Stimulated activated CD8-positive, alpha-beta memory T cell treated with anti-CD3 and anti-CD28 coated beads, Interleukin-12 subunit alpha, Interleukin-12 subunit beta, amount 100 ng/mL, for 4 hours (primary cell): ENCODE measurements at places on chromosomes 1 and 21.
A peak's percentile ranks its signal among the peaks of the same experiment; 100 is the strongest.

- DNase-seq = no peak
These were observed 2.8 kb downstream of the LAPTM5 start for GRCh38 chr1:30754684-30755171.

GRCh38 chr1:217528271-217528670 lies 102.6 kb downstream of the GPATCH2 start:
- DNase-seq = no peak

GRCh38 chr1:184535191-184535970 lies 148.6 kb downstream of the C1orf21 start:
- DNase-seq = no peak

DNA sequence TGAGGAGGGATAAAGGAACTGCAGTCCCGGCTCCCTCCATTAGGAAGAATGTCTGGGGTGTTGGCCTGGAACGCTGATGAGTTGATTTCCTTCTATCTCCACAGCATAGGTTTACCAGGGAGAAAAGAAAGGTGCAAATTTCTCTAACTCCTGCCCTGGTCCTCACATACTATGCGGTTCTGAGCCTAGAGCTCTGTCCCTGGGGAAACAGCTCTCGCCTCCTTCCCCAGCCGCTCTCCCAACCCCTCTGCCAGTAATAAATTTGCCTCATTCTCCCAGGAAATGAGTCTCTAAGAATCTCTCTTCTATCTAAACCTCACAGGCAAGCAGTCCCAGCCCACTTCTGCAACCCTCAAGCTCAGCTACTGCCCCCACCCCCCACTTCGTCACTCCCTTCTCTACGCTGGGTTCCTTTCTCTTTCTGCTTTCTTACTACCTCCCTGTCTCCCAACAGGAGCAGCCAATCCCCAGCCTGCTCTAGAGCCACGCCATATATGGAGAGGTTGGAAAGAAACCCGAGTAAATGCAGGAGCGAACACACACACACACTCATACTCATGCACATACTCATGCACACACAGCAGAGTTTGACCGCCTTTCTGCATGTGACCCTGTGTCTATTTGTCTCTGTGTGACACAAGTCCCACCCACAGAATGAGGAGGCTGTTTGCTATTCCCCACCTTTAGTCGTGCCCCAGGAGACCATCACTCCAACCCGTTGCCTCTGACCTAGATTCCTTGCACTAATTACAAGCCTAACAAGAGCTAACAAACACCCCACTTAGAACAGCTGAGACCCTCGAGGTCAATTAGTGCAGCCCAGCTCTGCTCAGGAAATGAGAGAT lies 13.4 kb downstream of the PLEKHO1 start:
- DNase-seq = no peak

DNA sequence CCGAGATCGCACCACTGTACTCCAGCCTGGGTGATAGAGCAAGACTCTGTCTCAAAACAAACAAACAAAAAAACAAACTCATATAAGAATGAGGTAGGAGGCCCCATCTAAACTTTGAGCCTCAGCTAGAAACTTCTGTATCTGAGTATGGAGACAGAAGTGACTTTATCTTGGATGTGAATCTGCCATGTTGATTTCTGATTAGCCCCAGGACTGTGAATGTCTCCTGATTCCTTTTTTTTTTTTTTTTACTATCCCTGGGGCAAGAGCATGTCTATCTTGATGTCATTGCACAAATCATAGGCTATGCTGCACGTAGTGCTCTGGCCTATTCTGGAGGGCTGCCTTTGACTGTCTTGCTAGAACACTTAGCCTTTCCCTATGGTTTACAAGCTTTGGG lies 211.0 kb downstream of the PTPRU start:
- DNase-seq = no peak

- no peak for DNase-seq
These were observed 642 bp upstream of the NT5C1A start for GRCh38 chr1:39672551-39672947.

DNA sequence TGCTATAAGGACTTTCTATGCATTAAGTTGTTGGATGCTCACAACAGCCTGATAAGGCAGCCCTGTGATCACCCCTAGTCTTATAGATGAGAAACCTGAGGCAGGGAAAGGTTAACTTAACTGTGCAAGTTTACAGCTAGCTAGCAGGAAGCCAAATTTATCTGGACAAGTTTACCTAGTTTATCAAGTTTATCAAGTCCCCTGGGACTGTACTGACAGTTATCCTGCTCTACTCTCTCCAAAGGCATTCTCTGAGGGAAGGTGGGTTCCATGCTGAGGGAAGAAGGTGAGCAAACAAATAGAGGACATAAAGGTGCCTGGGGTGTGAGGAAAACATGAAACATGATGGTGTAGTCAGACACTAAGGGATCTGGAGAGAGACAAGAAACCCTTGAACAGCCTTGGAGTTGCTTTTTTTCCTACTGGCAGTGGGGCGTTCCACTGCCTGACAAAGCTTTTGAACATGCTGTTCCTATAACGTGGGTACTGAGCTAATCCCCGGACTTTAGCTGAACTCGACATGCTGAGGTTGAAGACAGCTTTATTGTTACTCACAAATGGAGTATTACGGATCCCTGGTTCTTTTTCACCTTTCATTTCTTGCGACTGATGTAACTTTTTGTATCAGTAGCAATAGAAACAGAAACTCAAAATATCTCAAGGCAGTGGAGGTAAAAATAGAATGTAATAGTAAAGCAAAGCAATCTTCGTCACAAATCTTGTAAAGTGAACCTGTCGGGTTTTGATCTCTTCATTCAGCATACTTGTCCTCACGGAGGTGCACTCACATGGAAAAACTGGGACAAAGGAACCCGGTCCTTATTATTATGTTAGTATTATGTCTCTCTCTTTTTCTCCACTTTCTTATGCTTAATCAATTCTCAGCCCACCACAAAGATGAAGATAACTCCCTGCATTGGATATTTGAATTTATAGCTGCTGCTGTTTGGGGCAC lies 42.4 kb upstream of the ESRRG start:
- DNase-seq = no peak

DNA sequence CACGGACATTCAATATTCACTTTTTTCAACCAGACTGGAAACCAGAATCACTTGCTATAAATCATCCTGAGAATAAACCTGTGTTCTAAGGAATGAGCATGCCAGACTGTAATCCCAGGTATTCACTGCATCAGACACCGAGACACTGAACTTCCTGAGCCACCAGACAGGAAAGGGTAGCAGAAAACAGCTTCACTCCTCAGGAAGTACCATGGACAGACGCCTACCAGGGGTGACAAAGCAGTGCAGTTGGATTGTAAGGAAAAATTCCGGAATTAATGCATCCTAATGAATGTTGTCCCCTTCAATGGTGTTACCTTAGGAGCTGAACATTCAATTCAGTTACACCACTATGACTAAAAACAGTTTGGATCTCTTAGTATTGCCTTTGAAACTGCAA lies 156.1 kb downstream of the PIGK start:
- DNase-seq = no peak

- no peak for DNase-seq
These were observed 1.8 kb upstream of the MCOLN2 start for GRCh38 chr1:84998642-84999280.

DNA sequence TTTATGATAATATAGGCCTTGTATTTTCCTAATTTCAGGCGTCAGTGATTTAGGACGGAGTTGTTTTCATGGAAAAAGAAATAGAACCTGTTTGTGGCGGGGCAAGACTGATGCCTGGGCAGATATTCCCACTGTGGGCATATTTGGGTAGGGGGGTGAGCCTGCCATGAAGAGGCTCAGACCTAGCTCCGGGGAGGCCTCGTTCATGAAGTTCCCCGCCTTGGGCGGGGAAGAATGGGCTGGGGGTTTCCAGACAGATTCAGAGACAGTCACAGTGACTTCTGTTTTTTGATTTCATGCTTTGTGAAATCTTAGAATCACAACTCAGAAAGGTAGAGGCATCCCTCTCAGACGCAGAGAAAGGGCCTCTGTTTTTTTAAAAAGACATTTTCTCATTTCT lies 36.1 kb downstream of the RUNX3 start:
- no peak for DNase-seq

DNA sequence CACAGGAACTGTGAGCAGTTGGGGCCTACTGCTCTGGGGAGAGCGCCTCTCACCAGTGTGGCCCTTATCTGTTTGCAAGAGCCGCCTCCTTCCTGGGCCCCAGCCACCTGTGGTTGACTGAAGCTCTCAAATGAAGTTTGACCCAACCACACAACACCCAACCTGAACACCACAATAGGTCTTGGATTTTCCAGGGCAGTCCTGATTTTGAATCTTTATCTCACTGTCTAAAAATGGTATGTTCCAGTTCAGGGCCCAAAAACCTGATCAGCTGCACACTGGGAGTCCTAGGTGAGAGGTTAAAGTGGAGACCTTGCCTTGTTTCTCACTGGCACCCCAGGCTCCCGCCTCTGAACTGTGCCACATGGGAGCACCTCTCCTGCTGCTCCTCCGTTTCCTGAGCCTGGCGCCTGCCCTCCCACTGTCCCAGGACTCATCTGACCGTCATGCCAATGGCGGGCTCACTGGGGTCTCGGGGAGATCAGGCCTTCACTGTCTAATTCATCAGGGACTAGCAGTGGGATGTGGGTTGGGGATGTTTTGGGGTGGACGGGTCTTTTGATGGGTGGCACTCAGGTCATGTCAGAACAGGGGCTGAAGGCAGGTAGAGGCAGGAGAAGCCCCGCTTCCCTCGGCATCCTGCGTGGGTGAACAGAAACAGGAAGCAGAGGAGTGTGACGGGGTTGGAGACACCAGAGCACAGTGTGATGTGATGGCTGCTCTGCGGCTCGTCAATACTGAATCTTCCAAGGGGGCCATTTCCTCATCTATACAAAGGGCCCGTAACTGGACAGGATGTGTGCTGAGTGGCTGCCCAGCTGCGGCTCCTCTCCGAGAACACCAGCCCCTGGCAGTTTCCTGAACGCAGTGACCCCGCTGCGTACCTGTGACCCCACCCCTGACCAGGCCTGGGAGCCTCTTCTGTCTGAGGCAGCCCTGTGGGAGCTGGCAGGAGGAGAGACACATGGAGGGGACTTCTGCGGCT lies 59.6 kb upstream of the ITPKB start:
- peak; percentile 26 for DNase-seq

- DNase-seq = no peak
These were observed 362.2 kb downstream of the ZP4 start for GRCh38 chr1:237528545-237528944.

DNA sequence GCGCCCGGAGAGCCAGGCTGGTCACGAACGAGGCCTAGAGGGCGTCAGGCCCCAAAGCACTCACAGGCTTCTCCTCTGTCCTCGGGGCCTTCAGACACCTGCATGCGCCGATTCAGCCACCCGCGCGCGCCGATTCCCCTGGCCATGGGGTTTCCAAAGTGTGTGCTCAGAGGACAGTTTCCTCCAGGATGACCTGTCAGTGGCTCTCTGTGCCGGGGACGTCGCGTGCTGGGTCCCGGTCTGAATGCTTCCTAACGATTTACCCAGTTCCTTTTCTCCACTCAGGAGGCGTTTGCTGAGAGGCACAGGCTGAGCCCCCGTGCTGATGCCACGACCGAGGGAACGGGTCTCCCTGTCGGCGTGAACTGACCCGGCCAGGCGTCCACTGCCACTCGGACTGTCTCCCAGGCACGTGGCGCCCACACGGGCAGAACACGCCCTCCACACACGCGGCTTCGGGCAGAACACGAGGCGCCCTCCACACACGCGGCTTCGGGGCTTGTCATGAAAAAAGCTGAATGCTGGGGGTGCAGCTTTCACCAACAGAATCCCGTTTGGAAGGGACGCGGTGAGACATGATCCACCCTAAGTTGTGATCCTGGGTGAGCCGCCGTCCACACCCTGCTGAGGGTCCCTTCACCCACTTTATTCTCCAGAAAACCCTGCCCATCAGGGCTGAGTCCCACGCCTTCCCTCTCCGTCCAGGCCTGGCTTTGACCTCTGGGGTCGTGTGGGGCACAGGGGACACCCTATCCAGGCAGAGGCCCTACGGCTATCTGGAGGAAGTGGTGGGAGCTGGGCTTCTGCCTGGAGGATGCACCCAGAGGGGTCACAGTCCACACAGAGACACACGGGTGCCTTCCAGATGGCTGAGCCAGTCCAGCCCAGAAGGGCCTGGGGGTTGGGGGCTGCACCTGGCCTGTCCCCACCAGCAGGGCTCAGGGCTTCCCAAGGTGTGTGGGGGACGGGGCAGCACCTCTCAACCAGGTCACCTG lies 56.1 kb downstream of the COL6A1 start:
- DNase-seq = no peak

DNA sequence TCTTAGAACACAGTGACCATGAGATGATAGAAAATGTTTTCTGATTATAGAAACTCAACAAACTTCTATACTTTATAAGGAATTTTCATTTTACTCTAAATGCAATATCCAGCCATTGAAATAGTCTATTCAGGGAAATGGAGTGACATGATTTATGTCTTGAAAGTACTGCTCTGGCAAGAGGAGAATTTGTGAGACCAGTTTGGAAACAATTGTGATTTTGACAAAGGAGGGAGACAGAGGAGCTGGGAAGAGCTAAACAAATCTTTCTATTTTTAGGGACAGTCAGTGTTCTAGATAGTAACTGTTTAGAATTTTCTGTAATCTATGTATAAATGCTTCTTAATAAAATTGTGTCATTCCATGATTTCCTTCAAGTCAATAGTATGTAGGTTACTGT lies 252.3 kb downstream of the FMN2 start:
- DNase-seq = no peak

DNA sequence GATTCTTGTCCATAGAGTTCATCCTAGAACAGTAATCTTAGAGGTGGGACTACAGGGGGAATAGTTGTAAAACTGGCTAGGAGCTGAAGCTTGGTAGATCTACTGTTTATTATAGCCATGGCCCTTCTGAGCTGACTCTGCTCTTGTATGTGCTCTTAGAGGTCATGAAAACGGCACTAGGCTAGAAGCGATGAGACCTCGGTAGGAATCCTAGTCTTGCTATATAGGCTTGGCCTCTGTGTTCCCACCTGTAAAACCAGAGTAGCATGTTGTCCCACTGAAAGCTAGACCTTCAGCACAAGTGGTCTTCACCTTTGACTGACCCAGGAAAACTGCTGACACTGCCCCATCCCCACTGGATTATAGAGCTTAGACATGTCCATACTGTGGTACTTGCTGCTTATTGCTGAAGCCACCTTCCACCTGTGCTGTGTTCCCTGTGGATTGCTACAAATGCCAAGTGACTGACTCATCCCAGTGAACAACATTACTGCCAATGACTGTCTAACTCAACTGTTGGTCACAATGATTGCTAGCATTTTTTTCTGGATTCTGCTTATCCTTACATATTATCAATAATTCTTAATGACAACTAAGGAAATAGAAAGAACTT lies 23.0 kb upstream of the PIGC start:
- no peak for DNase-seq

GRCh38 chr21:28485301-28486022 lies 507.2 kb downstream of the LTN1 start:
- DNase-seq = no peak
